ENCODE measurements at places on chromosomes 5 and 9.
A peak's percentile ranks its signal among the peaks of the same experiment; 100 is the strongest.

DNA sequence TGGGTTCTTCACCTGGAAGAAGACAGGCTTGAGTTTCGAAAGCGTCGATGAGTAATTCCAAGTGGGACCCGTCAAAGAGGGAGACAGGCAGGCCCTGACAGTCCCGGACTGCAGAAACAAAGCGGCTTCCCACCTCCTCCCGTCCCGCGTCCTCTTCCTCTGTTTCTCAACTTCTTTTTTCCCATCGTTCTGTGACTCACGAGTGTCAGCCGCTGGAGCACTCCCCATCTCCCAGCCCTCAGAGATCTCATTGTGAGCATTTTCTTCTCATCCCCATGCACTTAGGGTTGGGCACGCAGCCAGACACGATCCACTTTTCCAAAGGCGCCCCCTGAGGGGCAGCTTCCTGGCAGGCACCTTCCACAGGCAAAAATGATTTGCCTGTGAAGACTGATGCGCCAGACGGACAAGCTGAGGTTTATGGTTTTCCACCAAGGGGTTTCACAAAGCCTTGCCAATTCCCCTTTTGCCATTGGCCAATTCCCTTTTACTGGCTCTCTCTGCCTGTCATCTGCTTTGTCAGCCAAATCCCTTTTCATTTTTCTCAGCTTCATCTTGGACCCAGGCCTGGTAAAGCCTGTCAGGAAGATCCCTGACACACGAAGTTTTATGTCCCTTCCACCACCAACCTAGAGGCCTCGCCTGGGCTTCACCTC, 86.5 kb upstream of the ANKRD55 start:
- peak; percentile 83 for DNase-seq

DNA sequence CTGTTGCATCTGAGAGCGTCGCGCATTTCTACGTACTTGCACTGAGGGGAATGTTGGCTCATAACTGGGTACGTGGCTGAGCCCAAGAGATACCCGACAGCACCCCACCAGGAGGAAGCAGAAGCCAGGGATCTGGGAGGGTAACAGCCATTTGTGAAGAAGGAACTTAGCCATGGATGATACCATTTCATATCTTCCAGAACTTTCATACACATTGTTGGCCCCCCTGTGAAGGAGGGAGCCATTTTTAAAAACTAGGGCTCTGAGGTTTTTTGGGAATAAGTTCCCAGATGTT, 101.4 kb upstream of the SLC44A1 start:
- DNase-seq, result no peak

- no peak for DNase-seq
Observed at GRCh38 chr9:14094491-14094890, 219.4 kb downstream of the NFIB start.

- peak; percentile 72 for DNase-seq
Observed at GRCh38 chr5:179258001-179258921, 87.0 kb downstream of the ADAMTS2 start.

- no peak for DNase-seq
Observed at GRCh38 chr5:143582869-143583268, 179.4 kb upstream of the NR3C1 start.

GRCh38 chr9:125262294-125262991, 817 bp downstream of the GAPVD1 start:
- no peak for DNase-seq

DNA sequence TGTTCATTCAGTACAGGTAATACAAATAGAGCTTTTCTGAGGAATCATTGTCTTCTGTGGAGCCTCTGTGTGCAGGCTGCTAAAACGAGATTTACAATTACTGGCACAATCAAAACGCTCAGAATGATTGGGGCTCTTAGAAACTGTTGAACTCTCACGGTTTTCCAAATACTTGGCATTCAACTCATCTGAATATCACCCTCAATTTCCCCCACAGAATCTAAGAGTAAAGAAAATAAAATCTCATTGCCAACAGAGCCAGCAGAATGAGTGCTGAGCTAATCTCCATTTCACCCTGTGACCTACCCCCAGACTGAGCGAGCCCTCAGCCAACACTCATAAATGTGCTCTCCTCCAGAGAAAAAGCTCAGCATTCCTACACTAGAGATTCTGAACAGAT, 35.3 kb upstream of the TMED7 start:
- peak; percentile 58 for DNase-seq

- DNase-seq, result no peak
Observed at GRCh38 chr5:166979307-166979895, 1312.0 kb upstream of the WWC1 start.

DNA sequence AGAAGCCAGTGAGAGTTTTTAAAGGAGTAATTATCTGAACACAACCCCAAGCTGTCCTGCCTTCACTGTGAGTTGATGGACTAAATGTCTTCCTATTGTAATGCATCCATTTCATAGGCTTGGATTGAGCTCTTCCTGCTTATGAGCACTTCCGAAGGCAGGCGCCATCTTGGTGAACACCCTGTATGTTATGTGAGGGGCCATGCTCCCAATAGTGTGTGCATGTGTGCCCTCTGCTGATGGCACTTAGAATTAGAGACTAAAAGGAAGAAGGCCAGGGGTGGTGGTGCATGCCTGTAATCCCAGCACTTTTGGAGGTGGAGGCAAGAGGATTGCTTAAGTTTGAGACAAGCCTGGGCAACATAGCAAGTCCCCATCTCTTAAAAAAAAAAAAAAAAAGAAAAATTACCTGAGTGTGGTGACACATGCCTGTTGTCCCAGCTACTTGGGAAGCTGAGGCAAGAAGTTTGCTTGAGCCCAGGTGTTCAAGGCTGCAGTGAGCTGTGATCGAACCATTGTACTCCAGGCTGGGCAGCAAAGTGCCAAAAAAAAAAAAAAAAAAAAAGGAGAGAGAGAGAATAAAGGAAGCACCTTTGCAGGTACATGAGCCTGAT, 65.0 kb downstream of the C9orf152 start:
- DNase-seq, result peak; percentile 38

GRCh38 chr5:145847499-145848497, 12.7 kb upstream of the PRELID2 start:
- DNase-seq, result peak; percentile 86

DNA sequence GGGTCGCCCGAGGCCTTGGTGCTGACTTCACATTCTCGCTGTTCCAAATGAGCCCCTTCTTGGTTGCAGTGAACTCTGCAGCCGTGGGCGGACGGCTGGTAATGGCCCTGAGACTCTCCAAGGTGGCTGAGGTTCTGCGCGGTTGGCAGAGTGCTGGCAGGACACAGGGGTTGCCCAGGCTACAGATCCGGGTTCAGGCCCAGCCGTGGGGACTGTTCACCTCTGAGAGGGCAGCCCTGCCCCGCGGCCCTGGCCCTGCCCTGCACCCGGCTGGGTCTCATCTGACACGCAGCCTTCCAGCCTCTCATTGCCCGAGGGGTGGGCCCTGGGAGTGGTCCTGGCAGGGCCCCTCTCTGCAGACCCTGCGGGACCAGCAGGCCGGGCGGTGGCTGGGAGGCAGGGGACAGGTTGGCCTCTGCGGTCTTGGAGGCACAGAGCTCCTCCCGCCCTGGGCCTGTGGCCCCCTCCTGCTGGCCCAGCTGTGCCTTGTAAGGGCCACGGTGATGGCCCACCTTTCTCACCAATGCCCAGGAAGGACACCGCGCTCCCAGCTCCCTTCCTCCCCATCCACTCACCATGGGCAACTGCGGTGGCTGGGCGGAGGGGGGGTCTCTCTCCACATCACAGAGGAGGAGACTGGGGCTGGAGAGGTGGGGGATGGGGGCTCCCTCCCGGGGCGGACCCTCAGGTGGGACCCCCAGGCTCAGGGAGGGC, 51.6 kb downstream of the AHRR start:
- DNase-seq, result peak; percentile 32

GRCh38 chr9:75088646-75089372, 495 bp downstream of the OSTF1 start:
- DNase-seq, result peak; percentile 78

DNA sequence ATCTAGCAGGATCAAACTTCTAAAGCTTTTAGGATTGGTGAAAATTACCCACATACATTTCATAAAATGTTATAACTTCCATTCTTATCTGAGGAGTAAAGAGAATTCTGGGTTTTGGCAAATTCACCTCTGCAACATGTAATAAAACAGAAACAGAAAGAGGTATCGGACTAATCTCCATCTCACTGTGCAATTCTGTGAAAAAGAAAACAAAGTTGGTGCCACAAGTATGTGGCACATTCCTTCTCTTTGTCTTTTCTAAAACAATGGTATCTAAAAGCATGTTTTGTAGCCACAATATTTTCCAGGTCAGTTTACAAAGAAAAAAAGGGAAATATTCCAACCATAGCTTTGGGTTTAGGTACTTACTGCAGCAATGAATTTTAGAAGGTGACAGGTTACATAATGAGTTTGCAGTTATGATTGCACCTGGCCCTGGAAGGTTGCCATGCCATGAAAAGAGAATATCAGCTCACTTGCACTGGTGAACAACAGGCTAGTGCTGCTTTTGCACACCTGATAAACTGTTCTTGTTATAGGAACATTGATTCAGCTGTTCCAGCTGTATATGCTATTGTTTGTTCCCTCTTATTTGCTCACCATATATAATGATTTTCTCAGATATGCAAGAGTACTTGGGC, 491.3 kb upstream of the MEF2C start:
- DNase-seq, result no peak

DNA sequence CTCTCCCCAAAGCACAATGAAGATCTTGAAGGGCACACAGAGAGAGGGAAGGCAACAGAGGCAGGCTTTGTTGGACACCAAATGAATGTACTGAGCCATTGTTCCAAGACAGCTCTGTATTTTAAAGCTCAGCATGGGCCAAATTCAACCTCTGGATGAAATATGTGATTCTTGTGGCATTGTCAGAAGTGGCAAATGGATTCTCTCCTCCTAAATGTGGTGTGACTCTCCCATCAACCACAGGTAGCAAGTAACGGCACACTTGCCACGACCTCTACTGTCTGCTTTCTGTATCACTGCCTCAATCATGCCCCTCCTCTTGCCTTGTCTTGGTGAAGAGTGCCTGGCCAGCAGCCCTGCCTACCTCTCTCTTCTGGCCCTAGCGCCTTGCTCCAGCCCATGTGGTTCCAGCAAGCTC, 6.1 kb upstream of the MOB3B start:
- DNase-seq, result no peak

- DNase-seq, result no peak
Observed at GRCh38 chr5:25458628-25459027, 813.9 kb upstream of the CDH10 start.

- no peak for DNase-seq
Observed at GRCh38 chr9:107541523-107541922, 52.0 kb upstream of the KLF4 start.

GRCh38 chr9:22975951-22976350, 529.3 kb downstream of the DMRTA1 start:
- DNase-seq, result no peak

GRCh38 chr9:7318920-7319319, 480.7 kb downstream of the DMAC1 start:
- DNase-seq, result no peak

GRCh38 chr9:131728961-131729360, 10.9 kb downstream of the RAPGEF1 start:
- no peak for DNase-seq

DNA sequence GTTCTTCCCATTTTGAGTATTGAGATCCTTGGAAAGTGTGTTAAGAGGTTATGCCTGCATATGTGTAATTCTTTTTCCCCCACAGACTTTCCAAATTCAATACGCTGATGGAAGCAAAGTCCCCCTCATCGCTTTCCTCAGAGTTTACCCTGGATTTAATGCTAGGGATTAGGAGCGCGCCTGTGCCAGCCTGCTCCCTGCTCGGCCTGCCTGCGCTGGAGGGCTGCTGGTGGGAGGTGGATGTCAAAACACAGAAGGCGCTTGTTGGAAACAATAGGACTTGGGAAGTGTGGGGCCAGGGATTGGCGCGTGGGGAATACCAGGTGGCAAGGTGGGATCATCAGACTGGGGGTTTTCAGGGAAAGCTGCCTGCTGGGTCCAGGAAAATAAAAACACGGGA, 39.8 kb upstream of the PTCH1 start:
- DNase-seq, result no peak

- peak; percentile 66 for DNase-seq
Observed at GRCh38 chr9:97740848-97741821, 44.0 kb upstream of the XPA start.

DNA sequence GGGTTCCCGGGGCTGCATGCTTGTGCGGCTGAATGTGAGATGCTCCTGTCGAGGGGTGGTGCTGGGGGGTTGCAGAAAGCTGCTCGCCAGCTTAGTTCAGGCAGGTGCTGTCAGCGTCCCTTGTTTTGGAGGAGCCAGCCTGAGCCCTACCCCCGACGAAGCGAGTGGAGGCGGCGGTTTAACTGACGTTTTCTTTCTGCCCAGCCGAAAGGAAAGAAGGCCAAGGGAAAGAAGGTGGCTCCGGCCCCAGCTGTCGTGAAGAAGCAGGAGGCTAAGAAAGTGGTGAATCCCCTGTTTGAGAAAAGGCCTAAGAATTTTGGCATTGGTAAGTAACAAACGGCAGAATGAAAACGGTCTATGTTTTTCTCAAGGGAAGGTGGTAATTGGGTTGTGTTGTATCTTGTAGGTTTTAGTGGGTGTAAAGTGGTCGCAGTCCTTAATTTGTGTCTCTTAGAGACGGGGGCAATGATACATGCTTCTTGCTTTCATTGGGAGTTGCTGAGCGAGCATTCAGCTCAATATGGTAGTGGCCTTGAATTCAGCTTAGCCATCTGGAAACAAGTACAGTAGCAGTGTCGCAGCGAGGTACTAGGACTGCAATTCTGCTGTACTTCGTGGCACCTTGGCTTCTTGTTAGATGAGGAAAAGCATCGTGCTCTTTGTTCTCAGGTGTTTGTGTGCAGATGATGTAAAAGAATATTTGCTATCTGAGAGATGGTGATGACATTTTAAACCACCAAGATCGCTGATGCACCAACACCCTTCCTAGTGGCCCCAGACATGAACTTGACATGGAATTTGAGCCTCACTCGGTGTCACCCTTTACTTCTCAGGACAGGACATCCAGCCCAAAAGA, 928 bp downstream of the RPL7A start:
- DNase-seq, result peak; percentile 15

GRCh38 chr9:20624201-20625002, 2.1 kb upstream of the MLLT3 start:
- DNase-seq, result peak; percentile 76

DNA sequence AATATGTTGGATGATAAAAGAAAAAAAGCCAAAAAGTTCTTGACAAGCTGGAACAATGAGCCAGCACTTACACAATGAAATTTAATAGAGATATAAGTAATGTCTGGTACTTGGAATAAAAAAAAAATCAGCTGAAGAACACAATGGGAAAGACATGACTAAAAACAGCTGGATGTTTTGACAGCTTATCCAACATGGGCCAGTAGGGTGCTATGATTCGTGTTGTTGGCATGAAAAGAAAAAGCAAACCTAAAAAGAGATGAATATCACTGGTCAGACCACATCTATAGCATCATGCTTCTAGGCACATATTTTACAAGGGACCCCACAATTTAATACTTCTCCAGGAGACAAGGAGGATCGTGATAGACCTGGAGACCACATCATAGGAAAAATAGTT, 175.3 kb downstream of the ARL15 start:
- DNase-seq, result peak; percentile 75

GRCh38 chr5:25357605-25358004, 712.8 kb upstream of the CDH10 start:
- DNase-seq, result no peak

GRCh38 chr5:67680099-67680498, 483.5 kb upstream of the CD180 start:
- DNase-seq, result peak; percentile 27

GRCh38 chr5:71681296-71681695, 37.8 kb upstream of the CARTPT start:
- DNase-seq, result no peak

GRCh38 chr5:100950985-100951384, 47.9 kb upstream of the ST8SIA4 start:
- DNase-seq, result no peak
